NCI-H1048 (cell line): ENCODE measurements at places on chromosomes 4 and X.
A peak's percentile ranks its signal among the peaks of the same experiment; 100 is the strongest.

DNA sequence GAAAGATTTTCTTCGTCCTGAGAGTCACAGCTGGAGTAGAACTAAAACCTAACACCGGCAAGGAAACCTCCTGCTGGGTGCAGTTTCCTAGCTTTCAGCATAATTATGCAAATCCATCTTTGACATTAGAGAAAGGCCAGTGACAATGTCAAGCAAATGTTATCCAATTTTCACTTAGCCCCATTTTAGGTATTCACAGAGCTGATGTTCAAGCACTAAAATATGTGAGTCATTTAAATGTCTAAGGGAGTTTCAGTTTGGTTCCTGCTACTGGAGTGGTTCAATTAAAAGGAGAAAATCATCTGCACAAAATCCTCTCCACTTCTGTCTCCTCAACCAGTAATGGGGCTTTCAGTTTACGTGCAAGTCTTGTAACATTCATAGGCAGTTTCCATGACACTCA, 37.1 kb upstream of the AMOT start:
- DNase-seq, result no peak

- DNase-seq, result no peak
Measured at GRCh38 chrX:98897191-98897590, 1512.9 kb downstream of the PCDH19 start.

- DNase-seq, result no peak
Measured at GRCh38 chrX:9515973-9516538, 51.2 kb downstream of the TBL1X start.

DNA sequence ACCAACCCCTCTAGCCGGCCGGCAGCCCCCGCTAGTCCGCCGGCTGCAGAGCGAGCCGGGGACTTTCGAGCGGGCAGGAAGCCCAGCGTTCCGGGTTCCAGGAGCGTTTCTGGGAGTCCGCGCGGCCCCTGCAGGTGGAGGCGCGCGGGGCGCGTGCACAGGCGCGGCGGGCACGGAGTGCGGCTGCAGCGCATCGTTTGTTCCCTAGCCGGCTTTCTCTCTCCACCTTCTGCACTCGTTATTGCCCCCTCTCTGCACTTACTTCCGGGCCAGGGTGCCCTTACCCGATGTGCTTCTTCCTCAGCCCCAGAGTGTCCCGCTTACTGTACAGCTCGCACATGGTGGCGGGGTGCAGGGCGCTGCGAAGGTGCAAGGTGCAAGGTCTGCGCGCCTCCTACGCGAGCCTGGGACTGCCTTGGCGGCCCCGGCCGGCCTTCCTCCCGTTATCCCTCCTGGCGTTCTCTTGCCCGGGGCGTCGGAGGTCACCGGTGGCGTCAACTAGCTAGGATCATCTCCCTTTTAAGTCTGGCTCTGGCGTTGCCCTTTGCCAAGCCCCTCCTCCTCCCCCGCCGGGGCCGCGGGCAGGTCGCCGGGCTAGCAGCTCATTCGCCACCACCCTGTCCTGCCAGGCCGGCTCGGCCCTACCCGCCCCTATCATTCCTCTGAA, at the start of gene ETNPPL:
ETNPPL (minus strand) TSS at position 495 of the 667 bp plus-strand sequence; CDS start at position 340, 155 bp downstream.
- no peak for DNase-seq

DNA sequence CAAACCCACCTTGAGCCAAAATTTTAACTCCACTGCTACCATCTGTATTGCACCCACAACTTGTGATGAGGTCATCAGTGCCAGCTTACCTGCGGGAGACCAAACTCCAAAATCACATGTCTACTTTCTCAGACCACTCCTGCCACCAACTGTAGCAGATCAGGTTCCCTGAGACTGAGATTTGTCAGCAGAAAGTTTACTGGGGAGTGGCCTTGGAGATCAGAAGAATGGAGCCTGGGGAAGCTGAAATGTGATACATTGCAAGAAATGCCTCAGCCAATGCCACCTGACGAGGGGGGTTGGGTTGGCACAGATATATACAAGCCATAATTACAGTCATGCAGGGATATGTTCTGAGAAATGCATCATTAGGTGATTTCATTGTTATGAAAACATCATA, 19.1 kb downstream of the HAUS3 start:
- DNase-seq, result no peak

DNA sequence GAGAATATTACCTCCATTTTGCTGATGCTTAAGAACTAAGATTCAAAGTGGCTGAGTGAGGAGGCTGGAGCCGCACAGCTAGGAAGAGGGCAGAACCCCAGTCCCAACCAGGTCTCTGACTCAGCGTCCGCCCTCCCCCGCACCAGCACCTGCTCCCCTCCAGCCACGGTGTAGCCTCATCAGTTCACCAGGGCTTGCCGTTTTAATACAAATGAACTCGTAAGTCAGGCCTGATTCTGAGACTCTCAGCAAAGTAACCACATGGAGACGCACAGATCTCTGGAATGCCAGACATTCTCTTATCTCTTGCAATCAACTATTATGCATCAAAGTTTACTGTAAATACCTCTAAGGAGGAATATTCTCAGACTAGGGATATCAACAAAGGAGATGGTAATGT, 52.4 kb downstream of the ENPP6 start:
- no peak for DNase-seq

GRCh38 chrX:1555370-1555769, 18.4 kb upstream of the P2RY8 start:
- no peak for DNase-seq

DNA sequence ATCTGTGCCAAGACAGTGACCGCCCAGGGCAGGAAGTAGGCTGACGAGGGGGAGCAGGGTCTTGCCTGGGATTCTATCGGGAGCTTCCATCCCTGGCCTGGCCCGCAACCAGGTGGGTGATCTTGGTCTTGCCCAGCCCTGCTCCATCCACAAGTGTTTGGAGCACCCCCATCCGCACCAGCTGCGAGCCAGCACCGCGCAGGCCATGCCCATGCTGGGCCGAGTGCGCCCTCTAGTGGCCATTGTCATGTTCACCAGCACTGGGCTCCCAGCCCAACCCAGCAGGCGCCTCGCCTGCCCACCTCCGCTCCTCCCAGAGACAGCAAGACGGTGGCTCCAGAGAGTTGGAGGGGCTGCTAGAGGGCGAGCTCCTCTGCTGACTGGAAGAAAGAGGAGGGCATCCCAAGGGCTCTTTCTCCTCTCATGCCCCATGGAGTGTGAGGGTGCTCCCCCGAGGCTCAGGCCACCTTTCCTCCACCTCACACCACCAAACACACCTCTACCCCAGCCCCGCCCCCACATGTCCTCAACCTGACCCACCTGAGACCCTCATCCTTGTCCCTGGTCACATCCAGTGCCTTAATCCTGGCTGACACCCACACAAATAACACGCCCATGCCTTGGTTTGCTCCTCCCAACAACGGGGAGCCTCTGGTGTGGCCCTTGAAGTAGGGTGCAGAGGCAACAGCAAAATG, 9.8 kb upstream of the ATP2B3 start:
- peak; percentile 7 for DNase-seq

DNA sequence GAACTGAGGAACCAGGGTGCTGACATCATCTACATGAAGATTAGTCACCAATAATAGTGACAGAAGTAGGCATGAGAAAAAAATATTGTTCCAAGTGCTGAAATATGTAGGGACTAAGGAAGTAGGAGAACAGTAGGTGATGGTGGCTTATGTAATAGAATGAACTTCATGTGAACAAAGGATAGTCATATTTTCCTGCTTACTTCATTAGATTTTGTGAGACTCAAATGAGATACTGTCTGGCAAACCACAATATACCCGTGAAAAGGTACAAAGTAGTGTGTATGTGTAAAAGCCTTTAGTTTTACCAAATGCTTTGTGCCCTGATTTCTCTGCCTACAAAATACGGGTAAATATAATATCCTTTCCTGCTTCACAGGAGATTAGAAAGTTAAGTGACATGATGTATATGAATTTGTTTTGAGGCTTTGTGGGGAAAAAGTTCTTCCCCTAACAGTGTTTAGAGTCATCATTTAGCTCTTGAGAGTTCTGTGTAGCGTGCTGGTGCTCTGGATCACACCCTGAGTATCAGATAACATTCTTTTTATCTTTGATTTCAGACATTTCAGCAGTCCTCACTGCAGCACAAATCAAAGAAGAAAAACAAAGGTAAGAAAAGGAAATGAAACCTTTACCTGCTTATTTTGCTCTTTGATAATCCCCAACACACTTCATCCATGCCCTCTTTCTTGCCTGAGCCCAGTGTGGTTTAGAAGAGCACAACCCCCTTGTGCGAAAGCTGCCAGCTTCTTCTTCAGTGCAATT, 67.9 kb downstream of the KLHL34 start:
- DNase-seq, result no peak

GRCh38 chr4:153310793-153311192, 33.7 kb upstream of the MND1 start:
- DNase-seq, result no peak

GRCh38 chr4:183962419-183962818, 57.3 kb downstream of the STOX2 start:
- no peak for DNase-seq

GRCh38 chrX:102515975-102516941, at the start of gene TMSB15A:
TMSB15A (minus strand) TSS chrX:102516739.
- peak; percentile 16 for DNase-seq

- DNase-seq, result no peak
Measured at GRCh38 chr4:54660591-54660990, 2.8 kb downstream of the KIT start.

DNA sequence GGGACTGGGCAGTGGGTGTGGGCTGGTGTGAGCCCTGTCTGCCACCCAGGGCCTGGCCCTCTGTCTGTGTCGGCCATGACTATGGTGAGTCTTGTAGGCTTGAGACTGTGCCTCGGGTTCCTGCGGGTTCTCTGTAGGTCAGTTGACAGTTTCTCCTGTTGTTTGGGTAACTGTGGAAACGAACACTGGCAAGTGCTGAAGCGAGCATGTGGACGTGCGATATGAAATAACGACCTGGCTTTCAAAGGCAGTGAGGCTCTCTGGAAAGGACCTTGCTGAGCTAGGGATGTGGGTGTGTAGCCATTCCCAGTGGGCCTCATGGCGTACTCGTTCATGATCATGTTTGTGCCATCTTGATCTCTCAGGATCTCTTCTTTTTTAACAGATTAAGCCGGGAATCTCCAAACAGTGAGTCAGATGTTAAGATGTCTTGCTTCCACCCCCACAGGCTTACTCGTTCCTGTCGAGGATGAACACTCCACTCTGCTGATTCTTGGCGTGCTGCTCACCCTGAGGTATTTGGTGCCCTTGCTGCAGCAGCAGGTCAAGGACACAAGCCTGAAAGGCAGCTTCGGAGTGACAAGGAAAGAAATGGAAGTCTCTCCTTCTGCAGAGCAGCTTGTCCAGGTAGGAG, 41.3 kb downstream of the HTT start:
- no peak for DNase-seq

- no peak for DNase-seq
Measured at GRCh38 chr4:8615366-8615765, 22.8 kb downstream of the CPZ start.

DNA sequence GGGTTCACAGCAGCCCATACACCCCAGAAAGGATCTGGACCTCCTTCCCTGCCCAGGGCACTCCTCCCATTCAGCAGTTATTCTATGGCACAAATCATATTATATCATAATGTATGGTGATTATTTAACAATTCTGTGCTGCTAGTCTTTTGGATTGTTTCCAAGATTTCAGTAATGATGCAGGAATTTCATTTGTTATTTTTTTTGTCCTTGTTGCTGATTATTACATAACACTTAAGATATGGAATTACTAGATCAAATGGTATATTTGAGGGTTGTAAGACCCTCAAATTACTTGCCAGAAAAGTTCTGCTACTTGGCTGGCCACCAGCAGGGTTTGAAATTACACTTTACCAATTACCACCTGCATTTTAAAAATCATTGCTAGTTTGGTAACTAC, 36.4 kb downstream of the QDPR start:
- no peak for DNase-seq

DNA sequence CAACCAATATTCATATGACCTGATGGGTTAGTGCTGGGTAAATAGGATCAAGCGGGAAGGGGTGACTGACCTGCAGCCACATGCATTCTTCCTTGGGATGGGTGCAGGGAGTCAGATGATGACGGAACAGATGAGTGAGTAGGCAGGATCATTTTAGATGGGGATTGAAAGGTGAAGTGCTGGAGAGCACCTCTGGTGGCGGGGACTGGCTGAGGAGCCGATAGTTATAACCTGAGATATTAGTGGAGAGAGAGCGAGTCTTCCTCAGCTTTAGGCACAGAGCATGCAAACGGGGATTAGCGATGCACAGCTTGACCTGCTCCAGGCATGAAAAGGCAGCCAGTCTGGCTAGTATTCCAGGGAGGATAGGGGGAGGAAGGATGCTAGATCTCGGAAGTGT, 99.1 kb downstream of the AFF1 start:
- DNase-seq, result no peak

DNA sequence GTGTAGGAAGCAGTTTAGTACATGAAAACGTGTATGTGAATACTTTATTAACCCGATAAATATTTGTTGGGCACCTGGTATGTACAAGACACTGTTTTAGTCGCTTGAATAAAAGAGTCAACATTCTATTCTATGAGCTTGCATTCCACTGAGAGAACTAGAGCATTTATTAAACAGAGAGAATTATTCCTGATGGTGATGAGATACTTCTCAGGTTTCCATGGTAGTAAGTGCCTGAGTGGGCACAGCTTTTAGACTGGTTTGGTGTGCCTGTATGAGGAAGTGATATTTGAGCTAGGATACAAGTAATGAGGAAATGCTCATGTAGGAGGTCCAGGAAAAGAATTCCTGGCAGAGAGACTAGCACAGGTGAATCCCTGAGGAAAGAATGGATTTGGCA, 94.2 kb downstream of the ATP10D start:
- DNase-seq, result no peak

DNA sequence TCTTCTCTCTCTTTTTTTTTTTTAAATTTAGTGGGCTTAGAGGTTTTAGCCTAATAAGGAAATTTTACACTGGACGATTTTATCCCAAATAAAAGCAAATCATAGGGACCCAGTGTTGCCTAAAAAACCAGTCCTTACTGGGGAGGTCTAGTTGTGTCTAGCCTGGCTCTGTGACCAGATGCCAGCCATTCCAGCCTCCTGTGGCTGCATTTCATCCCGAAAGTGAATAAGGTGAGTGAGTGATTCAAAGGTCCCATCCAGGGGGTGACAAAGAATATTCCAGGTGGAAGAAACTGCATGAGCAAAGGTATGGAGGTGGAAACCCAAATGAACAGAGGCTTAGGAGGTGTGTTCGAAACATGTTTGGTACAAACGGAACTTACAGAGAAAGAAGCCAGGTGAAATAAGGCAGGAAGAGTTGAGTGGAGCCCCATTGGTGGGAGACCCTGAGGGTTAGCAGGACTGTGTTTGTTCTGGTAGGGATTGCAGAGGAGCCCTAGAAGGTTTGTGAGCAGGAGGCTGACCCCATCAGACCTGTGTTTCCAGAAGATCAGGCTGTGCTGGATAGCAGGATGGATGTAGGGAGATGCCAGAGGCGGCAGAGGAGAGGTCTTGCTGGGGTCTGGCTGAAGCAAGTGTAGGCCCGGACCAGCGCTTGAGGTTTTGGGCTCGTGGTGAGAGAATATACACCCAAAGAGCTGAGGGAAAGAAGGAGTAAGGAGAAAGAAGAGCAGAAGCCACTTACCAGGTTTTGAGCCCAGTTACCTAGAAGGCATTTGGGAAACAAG, 31.6 kb downstream of the PTTG2 start:
- DNase-seq, result no peak

- DNase-seq, result peak; percentile 28
Measured at GRCh38 chr4:133424605-133425004, 275.5 kb downstream of the PCDH10 start.
